ENCODE measurements at places on chromosomes 3 and 15.

DNA sequence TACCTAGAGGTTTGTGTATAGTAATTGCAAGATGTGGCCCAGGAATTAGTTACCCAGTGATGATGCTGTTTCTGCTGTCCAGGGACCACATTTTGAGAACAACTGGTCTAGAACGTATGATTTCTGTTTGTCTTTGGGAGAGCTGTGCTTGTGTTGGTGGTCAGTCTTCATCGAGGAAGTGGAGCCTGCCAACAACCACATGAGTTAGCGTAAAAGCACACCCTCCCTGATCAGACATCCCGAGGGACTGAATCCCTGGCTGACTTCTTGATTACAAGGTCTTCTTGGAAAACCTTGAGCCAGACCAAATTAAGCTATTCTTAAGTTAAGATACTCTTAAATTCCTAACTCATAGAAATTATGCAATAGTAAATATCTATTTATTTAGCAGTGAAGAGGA is 81.7 kb upstream of the ZPLD1 start:
- DNase-seq, result no peak

GRCh38 chr15:35757765-35758164 is 211.8 kb upstream of the DPH6 start:
- no peak for DNase-seq

DNA sequence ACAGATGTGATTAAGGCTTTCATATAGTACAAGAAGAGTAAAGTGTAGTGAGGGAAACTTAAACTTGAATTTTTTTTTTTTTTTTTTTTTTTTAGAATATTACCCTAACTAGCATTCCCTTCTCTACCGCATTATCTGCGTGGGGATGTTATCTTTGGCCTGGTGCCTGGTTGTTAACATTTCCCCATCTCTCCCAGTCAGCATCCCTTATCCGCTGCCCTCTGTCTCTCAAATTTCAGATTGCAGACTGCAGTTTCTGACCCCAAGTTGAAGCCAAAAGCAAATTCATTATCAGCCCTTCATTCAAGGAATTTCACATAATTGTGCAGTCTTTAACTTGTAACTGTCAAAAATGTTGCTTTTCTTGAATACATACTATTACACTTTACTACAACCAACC is 353.0 kb downstream of the PLOD2 start:
- DNase-seq, result no peak

- no peak for DNase-seq
Measured at GRCh38 chr3:114299421-114299820, 5.6 kb downstream of the TIGIT start.

DNA sequence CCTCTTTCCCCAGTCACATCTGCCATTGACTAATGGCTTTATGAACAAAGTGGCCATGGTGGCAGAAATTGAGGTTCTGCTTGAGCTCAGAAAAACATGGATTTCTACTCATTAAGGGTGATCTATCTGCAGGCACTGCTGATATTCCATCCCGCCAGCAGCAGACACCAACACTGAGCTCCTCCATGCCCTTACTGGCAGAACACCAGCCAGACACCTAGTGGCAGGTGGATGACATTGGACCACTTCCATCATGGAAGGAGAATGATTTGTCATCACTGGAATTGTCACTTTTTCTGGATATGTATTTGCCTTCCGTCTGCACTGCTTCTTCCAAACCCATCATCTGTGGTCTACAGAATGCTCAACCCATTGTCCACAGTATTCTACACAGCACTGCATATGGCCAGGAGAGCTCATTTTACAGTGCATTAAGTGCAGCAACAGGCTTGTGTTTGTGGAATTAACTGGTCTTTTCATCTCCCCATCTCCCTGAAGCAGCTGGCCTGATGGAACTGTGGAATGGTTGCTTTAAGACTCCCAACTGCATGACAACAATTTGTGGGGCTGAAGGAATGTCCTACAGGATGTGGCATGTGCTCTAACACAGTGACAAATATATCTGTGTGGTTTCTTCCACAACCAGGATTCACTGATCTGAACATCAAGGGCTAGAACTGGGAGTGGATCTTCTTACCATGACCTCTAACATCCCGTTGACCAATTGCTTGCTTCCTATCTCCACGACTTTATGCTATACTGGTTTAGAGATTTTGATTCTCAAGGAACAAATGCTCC is 103.4 kb downstream of the WNT7A start:
- no peak for DNase-seq
